ENCODE measurements at places on chromosomes 5 and 9.

GRCh38 chr5:16550316-16550952 is 66.4 kb downstream of the RETREG1 start:
- no peak for DNase-seq

DNA sequence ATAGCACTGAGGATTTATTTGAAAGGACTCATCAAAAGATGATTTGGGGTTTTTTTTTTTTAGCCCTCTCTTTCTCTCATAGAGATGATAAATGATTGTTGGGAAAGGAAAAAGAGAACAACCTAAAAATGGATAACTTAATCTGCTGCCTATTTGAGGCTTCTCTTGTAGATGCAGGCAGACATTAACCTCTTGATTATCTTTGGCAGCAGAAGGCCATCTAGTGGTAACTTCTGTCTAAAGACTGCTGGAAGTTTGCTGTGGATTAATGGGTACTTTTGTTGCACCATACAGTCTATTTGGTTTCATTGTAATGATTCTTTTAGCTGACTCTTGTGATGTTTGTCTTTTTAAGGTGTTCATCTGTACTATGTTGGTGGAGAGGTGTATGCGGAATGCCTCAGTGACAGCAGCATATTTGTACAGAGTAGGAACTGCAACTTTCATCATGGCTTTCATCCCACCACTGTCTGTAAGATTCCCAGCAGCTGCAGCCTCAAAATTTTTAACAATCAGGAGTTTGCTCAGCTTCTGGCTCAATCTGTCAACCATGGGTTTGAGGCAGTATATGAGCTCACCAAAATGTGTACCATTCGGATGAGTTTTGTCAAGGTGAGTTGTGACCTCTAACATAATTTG is 18.8 kb downstream of the SMIM32 start:
- DNase-seq: no peak

DNA sequence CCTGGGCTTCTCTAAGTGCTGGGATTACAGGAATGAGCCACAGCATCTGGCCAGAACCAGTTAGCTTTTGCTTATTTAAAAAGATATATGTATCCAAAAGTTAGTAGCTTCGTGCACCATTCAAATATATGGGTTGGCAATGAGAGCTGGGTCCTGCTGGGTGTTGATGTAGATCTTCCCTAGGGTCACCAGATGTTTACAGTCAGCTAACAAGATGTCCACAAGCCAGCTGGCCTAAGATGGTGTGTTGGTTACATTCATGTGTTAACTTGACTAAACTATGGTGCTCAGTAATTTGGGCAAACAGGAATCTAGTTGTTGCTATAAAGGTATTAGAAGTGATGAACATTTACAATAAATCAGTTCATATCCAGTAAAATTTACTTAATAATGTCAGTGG is 948.6 kb upstream of the EDIL3 start:
- DNase-seq: no peak

DNA sequence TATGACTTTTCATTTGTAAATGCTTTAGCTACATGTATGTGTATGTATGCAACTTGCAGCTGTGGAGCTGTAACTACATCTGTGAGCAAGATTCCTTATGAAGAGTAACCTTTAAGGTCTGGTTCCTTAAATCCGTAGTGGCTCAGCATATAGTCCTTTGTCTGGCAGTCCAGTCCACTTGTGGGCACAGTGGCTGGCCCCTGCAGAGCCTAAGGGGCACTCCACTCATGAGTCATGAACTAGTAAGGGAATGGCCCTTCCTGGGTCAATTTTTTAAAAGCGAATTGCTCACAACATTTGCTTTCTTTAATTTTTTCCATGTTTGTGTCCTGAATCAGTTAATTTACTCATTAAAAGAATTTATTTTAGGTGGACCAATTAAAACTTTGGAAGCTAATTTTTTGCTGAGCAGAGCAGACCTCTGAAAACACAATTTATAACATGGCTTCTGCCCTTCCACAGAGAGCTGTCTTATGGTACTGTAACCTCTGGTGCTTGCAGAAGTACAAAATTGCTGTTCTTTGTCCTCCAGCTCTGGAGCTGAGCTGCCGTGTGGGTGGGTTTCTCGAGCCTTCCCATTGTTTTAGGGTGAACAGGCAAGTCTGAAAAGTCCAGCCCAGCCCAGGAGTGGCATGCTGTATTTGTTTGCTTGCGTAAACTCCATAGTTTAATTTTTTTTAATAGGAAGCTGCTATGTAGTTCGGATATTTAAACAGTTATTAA is 110.1 kb downstream of the MVB12B start:
- DNase-seq: no peak

- DNase-seq: no peak
Observed at GRCh38 chr9:33165263-33166151, 1.6 kb downstream of the B4GALT1 start.

DNA sequence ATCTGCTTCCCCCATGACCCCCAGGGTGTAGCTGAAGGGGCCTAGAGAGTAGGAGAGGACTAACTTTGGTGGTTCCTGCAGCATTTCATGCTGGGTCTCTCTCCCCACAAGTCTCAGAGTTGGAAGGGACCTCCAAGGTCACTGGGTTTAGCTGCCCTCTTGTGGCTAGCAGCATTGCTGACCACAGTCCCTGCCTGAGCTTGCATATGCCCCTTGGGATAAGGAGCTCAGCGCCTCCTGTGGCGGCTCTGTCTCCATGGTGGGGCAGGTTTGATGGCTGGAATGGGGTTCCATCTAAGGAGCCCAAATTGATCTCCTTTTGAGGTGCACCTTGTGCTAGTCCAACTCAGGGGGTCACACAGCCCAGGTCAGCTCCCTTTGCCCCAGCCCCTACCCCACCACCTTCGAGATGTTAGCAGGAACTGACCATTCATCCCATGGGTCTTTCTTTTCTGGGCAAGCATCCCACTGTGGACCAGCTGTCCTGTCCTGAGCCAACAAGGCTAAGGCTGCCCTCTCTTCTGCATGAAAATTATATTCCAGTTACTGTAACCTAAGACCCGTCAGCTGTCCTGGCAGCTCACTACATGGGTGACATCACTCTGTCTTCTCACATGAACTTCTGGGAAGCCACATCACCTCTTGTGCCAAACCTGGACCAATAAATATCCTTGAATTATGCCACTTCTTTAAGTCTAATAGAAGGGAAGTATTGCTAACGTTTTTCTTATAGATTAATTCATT is 196.2 kb downstream of the HSPA4 start:
- no peak for DNase-seq

GRCh38 chr9:115057559-115057958 is 60.4 kb downstream of the TNC start:
- no peak for DNase-seq

DNA sequence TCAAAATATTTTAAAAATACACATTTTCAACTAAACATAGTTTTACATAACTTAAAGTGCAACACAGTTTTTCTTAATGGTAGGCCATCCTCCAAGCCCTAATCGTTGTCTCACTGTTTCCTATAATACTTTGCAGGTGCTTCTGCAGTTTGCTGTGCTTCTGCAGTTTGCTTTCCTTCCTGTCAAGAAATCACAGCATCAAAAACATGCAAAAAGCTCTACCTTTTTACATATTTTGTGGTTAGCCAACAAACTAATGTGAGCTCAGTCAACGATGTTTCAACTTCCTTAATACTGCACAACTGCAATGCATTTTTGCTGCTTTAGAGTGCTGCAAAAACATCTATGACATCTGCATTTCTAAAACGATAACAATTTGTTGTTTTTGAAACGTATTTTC is 25.2 kb downstream of the EMB start:
- no peak for DNase-seq

DNA sequence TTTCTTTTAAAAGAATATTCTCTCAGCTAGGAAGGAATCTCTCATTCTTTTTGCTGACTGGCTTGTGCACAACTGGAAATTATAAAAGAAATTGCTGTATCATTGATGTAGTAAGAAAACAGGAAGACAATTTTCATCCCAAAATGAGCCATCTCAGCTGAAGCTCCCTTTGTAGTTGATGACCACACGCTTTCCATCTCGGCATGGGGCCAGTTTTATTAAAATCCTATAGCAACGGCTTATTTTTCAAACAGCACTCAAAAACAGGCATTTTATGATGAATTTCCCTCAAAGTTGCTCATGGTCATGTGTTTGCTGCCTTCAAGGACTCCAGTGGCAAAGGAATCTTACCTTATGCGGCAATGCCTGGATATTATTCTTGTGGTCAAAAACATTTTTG is 62.4 kb upstream of the GLIS3 start:
- DNase-seq: no peak

- DNase-seq: no peak
Observed at GRCh38 chr5:97449172-97449571, 266.1 kb upstream of the RIOK2 start.
